ENCODE measurements at places on chromosomes 3 and 15.

DNA sequence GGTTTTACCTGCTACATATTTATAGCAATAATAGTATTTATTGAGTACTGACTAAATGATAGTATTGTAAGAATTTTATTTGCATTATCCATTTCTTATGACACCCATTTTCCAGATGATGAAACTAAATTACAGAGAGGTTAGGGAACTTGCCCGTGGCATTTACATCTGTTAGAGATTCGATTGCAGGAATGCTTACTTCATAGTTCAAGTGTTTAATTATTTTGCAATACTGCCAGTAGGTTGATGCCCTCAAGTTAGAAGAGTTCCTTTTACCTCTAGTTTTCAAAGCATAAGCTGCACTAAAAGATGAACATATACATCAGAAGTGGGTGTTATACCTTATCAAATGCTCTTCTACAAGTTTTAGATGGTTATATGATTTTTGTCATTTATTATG, 362.8 kb upstream of the RGMA start:
- DNase-seq: no peak

GRCh38 chr3:108391917-108392593, 95.7 kb downstream of the HHLA2 start:
- no peak for DNase-seq

DNA sequence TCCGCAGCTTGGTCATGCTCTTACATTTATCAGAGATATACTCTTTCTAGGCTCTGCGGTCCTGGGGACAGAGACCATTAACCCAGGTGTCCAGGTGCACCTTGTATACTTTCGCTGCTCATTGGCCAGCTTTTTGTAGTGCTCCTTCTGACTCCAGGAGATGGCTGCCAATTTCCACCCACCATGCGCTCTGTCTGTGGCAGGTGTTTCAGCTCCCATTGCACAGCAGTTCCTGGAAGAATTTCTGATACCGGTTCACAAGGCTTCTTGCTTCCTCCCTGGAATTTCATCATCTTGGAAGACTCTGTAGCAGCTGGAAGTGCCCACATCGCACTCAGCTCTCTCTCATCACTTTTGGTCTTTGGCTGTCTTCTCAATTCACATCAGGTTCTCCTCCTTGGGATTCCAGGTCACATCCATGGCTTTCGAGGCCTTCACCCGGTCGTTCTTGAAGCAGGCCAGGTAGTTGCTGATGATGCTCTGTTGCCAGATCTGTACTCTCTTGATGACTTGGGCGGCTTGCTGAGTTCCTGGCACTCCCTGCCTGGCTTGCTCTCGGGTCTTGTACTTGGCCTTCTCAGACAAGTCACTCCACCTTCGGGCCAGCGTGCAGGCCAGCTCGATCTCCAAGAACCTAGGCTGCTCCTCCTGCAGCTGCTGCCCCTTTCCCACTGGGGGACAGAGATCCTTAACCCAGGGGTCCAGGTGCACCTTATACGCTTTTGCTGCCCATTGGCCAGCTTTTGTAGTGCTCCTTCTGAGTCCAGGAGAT, 41.1 kb upstream of the ARL8B start:
- DNase-seq: no peak

DNA sequence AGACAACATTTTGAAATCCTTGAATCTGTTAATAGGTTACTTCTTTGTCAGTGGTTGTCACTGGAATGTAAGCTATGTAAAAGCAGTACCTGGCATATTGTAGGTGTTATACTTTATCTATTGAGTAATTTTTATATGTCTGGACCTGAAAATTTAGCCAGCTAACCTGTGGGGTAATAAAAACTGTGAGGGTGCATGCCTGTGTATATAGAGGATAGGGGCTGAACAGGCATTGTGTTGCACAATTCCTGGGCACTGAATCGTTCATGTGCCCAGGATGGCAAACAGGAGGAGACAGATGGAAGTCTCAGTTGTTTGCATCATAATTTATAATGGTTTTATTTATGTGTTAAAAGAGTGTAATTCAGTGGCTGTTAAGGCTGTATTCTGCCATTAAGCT, 67.1 kb downstream of the ARMC8 start:
- no peak for DNase-seq

- no peak for DNase-seq
These were observed 43.5 kb downstream of the ACAD9 start for GRCh38 chr3:128922804-128923459.

DNA sequence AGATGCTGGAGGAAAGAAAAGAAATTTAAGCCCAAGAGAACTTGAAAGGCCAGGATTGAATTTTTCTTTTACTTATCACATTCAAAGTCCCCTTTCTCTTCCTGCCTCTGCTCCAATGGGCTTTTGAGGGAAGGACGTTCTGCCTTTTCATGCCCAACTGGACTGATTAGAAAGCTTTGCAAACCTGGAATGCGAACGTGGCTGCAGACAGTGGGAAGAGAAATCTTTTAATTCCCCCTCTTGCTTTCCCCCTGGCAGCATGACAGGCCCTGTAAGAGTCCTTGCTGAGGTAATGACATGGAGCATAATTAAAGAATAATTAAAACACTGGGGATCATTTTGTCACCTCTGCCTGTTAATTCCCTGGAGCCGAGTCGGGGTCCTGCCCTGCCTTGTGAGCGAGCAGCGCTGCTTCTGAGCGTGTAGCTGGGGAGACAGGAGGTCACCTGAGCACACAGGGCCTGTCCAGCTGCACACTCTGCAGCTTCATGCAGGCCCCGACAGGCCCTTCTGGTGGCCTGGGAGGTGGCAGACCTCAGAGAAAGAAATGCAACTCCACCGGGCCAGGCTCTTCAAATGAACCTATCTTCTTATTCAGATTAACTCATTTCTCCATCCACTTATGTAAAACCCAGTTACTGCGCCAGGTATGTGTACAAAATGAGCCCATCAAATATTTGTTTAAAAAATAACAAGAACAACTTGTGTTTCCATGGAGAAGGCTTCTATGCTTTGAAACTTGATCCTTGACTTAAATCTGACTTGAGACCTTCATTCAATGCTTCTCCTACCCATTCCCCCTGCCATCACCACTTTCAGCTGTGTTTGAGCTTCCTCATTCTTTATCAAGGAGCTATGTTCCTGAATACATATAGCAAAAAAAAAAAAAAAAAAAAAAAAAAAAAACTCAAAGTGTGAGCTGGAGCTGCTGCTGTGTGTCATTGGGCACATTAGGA, 628.2 kb upstream of the CFAP20DC start:
- DNase-seq: no peak

- no peak for DNase-seq
These were observed 38.1 kb downstream of the ZNF589 start for GRCh38 chr3:48278884-48279559.

- DNase-seq: no peak
These were observed 2.5 kb downstream of the PIK3CA start for GRCh38 chr3:179150610-179151009.

All from SK-N-MC (cell line).